ENCODE measurements at places on chromosomes 11 and 22.

GRCh38 chr22:32558681-32559355 lies 84.2 kb downstream of the FBXO7 start:
- DNase-seq, result no peak

GRCh38 chr22:44555597-44555996 lies 57.6 kb upstream of the RTL6 start:
- DNase-seq, result no peak

DNA sequence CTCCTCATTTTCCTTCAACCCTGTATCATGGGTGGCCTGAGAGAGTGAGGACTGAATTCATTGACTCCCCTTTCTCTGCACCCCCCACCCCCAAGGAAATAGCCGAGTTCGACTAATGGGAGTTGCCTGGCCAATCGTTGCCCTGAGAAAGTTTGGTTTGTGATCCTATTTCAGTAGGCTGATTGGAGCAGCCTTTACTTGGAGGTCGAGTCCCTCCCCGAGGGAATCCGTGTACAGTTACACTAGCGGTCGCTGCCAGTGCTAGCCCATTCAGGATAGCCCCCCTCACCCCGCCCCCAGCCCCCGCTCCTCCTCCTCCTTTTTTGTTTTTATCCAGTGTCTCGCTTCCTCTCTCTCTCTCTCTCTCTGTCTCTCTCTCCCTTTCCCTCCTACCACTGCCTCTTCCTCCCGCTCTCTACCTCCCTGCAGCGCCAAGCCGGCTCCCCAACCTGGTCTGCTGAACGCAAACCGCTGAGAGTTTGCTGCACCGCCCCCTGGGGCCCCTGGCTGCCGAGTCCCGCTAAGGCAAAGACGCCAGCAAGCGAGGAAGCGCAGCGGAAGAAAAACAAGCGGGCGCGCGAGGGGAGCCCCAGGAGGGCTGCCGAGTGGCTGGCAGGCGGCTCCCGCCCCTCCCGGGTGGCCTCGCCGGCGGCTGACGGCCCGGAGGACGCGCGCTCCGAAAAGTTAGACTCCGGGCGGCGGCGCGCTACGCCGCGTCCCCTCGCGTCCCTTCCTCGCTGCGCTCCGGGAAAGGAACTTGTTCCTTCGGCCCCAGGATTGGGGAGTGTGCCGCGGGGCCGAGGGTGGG lies at the start of gene GRAMD1B:
GRAMD1B (plus strand) TSS at position 357 of the 808 bp plus-strand sequence. CDS start 524 bp downstream, outside the sequence.
- DNase-seq, result peak; percentile 56

DNA sequence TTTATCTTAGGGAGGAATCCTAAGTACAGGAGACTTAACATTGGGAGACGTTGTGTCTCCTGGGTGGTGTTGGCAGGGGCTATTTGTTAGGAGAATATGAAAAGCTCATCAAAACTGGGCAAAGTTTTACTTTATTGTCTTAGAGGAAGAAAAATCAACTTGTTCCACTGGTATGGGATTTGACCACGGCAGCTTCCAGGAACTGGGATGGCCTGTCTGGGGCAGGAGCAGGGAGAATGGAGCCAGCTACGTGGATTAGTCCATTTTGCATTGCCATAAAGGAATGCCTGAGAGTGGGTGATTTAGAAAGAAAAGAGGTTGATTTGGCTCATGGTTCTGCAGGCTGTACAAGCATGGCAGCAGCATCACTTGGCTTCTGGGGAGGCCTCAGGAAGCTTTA lies 198.4 kb downstream of the ADAMTS15 start:
- no peak for DNase-seq

DNA sequence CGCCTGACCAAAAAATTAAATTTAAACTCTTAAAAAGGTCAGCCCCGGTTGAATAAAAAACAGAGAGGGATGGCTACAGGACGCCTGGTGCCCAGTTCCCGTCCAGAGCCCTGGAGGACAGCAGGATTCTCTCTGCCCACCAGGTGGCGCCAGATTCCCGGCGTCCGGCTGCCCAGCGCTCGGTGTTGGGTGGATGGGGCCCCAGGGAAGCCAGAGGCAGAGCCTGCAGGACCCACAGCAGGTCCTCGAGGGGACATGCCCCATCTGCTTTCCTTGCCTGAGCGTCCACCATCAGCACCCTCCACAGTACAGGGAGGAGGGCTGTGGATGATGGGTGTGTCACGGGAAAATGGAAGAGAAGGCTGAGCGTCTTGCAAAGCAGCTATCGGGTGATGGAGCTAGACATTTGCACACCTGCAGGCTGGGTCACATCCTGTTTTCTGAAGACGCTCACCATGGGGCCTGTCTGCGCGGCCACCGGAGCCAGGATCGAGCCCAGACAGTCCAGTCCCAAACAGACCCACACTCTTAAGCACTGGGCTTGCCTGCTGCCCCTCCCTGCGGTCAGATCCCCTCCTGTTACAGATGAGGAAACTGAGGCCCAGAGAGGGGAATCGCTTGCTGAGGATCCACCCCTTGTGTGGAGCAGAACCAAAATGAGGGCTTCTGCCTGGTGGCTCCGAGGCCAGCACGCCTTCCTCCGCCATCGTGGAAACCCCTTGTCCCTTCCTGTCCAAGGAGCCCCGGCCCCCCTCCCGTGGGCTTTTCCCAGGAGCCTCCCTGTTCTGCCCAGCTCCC lies 18.5 kb upstream of the CBX7 start:
- no peak for DNase-seq

- DNase-seq, result no peak
These were observed 605 bp upstream of the COPB1 start for GRCh38 chr11:14500181-14500651.

DNA sequence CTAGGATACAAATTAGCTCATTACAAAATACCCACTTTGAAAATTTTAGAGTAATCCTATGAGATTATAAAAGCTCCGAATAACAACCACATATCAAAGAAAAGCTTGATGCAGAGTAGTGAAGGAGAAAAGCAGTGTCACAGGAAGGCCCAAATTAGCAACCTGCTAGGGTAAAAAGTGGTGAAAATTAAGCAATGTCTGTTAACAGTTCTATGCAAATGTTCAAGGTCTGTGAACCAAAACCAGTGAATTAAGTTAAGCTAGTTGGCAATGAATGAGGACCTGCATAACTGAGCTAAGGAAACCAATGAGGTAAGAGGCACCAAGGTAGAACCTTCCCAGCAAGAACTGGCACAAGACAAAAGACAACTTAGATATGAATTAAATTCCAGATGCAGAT lies 29.6 kb downstream of the PRDM10 start:
- no peak for DNase-seq

DNA sequence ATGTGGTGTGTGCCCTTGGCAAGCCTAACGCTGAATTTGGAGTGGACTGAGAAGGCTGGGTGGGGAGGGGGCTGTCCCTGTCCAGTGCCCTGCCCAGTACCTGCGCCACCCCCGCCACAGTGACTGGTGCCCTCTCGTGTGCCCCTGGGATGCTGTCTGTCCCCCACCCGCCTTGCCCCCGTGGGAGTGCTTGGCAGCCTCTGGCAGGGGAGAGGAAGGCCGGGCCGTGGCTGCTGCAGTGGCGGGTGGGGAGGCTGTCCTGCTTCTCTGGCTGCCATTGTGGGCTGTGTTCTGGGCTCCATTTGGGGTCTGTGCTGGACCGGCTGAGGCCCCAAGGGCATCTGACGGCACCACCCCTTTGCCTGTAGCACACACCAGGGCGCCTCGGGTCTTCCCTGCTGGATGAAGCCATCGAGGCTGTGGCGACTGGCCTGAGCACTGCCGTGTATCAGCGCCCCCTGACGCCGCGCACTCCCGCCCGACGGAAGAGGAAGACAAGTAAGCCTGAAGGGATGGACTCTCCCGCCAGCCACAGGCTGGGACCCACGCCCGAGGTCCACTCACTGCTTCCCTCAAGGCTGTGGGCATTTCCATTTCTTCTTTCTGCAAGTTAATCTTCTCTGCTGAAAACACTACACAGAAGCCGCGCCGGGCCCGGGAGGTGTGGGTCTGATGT lies 17.6 kb downstream of the IRF7 start:
- no peak for DNase-seq

DNA sequence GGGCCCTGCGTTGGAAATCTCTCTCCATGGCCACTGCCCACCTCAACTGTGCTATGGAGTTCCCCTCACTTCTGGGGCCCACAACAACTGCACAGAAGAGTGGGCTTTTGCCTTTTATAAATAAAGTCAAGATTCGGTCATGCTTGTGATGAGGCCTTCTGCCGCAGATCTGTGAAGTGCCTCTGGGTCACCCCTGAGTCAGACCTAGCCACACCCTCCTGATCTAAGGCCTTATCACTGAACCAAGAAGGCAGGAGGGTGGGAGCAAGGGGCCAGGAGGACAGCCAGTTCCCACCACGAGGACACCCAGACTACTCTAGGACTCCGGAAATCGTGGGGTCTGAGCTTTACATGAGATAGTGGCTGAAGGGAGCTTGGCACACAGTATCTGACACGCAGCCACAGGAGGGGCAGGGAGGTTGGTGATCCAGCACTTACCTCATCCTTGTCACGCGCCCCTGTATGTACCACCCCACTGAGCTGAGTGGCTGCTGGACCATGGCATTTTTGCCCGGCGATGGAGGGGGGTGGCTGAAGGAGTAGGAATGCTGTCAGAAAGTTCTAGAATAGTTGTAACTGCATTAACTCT lies 115.7 kb downstream of the ABTB2 start:
- DNase-seq, result no peak

DNA sequence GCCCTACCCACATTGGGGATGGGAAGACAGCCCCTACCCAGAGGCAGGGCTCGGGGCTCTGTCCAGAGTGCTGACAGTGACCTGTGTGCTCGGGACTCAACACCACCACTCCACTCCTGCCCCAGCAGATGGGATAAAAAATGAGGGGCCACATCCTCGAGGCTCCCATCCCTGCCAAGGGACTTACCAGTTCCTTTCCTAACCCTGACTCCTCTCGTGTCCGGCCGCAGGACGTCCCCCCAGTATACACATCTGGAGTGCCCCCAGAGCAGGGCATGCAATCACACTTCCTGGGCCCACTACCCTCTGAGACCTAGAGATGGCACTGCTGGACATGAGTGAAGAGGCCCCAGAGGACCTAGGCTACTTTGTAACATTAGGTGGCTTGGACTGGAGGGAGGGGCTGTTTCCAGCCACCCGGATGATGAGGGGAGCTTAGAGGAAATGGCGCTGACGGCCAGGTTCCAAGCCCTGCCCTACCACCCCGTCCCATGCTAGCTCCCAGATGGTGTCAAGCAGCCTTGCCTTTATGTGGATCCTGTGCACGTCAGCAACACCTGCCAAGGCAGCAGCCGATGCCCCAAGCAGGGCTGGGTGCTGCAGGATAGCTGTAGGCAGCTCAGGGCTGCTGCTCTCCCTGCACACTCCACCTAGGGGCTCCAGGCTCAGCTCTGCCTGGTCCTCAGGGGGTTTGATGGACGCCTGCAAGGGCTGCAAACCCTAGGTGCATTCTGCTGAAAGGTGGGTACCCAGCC lies 86.6 kb downstream of the DGCR2 start:
- DNase-seq, result no peak

DNA sequence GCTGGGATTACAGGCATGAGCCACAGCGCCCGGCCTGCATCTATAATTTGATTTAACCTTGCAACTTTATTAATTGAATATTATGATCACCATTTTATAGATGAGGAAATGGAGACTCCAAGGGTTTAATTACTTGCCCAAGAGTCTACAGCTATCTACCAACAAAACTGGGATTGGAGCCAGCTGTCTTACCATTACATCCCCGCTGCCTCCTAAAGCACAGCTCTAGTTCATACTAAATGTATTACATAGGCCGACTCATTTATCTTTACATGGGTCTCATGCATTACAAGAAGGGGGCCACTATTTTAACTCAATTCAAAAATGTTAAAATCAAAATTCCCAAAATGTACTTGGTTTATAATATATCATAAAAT lies 14.1 kb upstream of the TMA7B start:
- DNase-seq, result no peak

- no peak for DNase-seq
These were observed 33.5 kb downstream of the LRP5 start for GRCh38 chr11:68345776-68346461.

- no peak for DNase-seq
These were observed 3.9 kb upstream of the OR4C6 start for GRCh38 chr11:55658031-55658573.

- no peak for DNase-seq
These were observed 218.8 kb downstream of the HIPK3 start for GRCh38 chr11:33475993-33476392.

DNA sequence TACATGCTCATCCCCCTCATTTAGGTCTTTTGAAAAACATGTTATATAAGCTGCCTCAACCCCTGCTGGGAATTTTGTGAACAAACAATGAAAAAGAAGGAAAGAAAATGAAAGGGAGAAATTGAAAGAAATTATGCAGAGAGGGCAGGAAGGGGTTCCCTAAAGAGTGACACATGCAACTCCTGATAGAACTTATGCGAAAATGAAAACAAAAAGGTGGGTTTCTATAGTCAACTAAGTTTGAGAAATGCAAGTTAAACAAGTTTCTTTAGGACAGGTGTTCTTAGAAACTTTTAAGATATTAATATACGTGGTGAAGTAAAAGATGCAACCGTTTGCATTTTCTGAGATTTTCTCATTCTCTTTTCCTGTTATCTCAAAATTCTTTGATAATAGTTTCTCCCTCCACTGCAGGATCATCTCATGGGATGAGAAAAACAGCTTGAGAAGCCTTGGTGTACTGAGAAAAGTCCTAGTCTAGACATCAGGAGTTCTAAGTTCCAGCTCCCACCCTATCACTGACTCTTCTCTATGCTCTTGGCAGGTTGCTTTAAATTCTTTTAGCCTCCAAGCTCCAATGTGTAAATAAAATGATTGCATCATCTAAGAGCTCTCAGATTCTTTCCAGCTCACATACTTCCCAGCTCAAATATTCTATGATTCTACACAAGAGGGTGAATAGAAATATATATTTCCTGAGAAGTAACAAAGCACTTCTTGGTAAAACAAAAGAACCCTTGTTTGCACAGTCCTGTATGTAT lies 109.2 kb downstream of the FAM76B start:
- no peak for DNase-seq

GRCh38 chr22:31278626-31279326 lies 13.5 kb downstream of the PIK3IP1 start:
- DNase-seq, result no peak

GRCh38 chr22:25928038-25928437 lies 186.1 kb downstream of the MYO18B start:
- DNase-seq, result no peak

GRCh38 chr11:119056421-119056999 lies 495 bp downstream of the HYOU1 start:
- no peak for DNase-seq

DNA sequence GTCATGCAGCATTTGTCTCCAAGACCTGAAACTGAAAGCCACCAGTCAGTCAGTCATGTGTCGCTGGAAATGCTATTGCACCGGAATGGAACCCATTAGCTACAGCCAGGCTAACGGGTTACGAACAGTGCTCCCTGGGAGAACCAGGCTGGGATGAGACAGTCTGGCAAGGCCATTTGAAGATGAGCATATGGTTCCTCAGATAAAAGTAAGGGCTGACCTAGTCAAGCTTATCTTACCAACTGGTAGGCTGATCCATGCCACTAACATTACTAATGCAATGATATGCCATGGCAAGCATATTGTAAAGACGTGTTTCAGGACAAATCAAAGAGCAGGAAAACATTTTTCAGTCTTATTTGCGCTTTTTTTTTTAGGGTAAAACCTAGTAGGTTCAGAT lies 28.4 kb downstream of the NAP1L4 start:
- no peak for DNase-seq

- no peak for DNase-seq
These were observed 763.9 kb downstream of the NTM start for GRCh38 chr11:132134322-132134721.

Data from NCI-H1417 treated with DMSO at 0.1 percent for 48 hours (cell line).